ENCODE measurements at places on chromosomes 12 and 14. TPM values are rescaled to one million over a fixed set of nuclear protein-coding genes. Genes with fewer than 3 reads are reported as not detected.

GRCh38 chr12:121465921-121466793, 66.2 kb downstream of the RNF34 start:
- peak overlapping the region; percentile 75 for H3K27ac ChIP-seq
- peaks cover 29% of the 10 kb centered on the region for H3K4me1 ChIP-seq
- no peaks in the 10 kb centered on the region for H3K27me3 ChIP-seq
- peak; percentile 52 for DNase-seq
- peak overlapping the region; percentile 86 for H3K4me3 ChIP-seq

DNA sequence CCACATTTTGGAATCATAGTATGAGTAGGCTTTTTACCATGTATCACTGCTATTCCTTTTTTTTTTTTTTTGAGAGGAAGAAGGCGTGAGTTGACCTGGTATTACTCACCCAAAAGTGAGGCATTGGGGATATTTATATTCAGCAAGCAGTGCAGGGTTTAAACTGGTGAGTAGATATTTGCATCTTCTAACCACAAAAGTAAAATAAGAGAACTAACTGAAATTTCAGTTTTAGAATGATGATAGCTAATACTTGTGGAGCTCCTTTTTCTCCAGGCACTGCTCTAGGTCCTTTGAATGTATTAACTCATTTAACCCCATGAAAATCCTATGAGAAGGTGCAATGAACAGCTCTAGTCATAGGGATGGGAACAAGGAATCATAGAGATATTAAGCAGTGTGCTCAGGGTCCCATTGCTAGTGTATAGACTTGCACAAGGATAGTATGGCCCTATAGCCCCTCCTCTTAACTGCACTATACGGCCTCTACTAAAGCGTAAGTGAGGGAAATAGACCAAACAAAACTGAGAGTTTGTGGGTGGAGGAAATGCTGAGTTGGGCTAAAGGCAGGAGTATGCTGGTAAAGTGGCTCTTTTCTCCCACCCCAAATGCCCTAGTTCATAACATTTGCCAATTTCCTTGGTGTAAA, 104.3 kb upstream of the MAX start:
- H3K36me3 ChIP-seq: peaks cover 4% of the 10 kb centered on the region
- H3K4me3 ChIP-seq: peak overlapping the region; percentile 54
- peak overlapping the region; percentile 82 for H3K27ac ChIP-seq
- H3K27me3 ChIP-seq: peaks cover 2% of the 10 kb centered on the region
- DNase-seq: peak; percentile 35

DNA sequence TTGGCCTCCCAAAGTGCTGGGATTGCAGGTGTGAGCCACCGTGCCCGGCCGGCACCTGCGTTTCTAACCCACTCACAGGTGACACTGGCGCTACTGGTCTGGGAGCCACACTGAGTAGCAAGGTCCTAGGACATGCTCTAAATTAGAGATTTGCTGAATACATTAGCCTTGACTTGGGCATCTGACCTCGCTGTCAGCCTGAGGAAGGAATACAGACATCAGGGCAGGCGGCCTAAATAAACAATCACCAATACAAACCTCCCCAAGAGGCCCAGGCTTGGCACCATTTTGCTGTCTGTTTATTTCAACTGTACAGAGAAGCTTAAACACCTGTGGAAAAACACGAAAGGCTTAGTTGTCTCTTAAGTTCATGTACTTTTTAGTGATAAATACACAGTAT, 27.5 kb downstream of the P2RX4 start:
- DNase-seq: no peak
- H3K36me3 ChIP-seq: peaks cover 34% of the 10 kb centered on the region
- H3K27me3 ChIP-seq: no peaks in the 10 kb centered on the region

The TRMT5 gene
- total RNA-seq: 18.2 TPM

DNA sequence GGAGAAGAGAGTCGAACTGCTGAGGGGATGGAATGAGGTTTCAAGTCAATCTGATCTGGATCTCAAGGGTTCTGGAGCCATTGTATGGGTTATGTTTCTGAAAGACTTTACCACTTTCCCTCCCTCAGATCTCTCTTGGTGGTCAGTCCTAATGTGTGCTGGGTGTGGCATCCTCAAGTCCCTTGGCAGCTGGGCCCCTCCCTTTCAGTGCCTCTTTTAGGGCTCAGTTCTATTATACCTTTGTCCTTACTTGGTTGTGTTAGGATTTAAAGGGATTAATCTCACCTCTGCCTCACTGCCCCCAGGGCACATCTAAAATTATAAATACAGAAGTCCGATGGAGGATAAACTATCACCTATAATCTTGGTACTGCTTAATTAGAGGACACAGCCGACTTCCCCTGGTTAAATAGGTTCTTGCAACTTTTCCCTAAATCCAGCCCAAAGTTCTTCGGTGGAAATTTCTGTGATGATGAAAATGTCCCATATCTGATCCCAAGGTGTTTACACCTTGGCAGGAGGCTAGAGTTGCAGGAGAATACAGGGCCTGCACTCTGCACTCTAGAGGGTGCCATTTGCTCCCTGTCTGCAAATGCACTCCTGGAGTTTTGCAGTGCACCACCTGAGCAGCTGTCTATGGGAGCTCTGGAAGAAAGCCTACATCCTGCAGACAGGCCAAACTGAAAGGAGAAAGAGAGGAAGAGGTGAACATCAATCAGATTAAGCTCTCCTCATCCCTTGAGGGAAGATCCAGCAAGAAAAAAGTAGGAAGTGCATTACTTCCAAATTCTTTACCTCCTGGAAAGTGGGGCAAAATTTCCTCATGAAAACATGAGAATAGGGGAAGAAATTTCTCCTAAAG, 106.8 kb downstream of the NUAK1 start:
- H3K36me3 ChIP-seq: no peaks in the 10 kb centered on the region
- H3K4me1 ChIP-seq: no peaks in the 10 kb centered on the region
- H3K27ac ChIP-seq: no peak overlapping the region
- no peaks in the 10 kb centered on the region for H3K27me3 ChIP-seq
- H3K4me3 ChIP-seq: no peak overlapping the region

The CLEC4A gene
- total RNA-seq: 1.2 TPM

GRCh38 chr14:95536671-95537070, 1.8 kb downstream of the GLRX5 start:
- no peak for DNase-seq
- H3K36me3 ChIP-seq: peaks cover 16% of the 10 kb centered on the region
- peaks cover 35% of the 10 kb centered on the region for H3K4me1 ChIP-seq
- H3K4me3 ChIP-seq: peak overlapping the region; percentile 44
- H3K27me3 ChIP-seq: no peaks in the 10 kb centered on the region
- no peak overlapping the region for H3K27ac ChIP-seq

- no peak for DNase-seq
- no peak overlapping the region for H3K27ac ChIP-seq
- H3K4me1 ChIP-seq: peaks cover 31% of the 10 kb centered on the region
- no peaks in the 10 kb centered on the region for H3K36me3 ChIP-seq
These were observed 15.0 kb downstream of the POMT2 start for GRCh38 chr14:77305696-77306095.

The KRT77 gene
- total RNA-seq: not detected

GRCh38 chr12:115984616-115985015, 292.9 kb downstream of the MED13L start:
- peaks cover 27% of the 10 kb centered on the region for H3K36me3 ChIP-seq
- H3K4me3 ChIP-seq: no peak overlapping the region
- no peaks in the 10 kb centered on the region for H3K27me3 ChIP-seq
- H3K4me1 ChIP-seq: peaks cover 12% of the 10 kb centered on the region
- H3K27ac ChIP-seq: no peak overlapping the region
- DNase-seq: no peak

- H3K27ac ChIP-seq: no peak overlapping the region
- H3K27me3 ChIP-seq: peaks cover 32% of the 10 kb centered on the region
- no peak overlapping the region for H3K4me3 ChIP-seq
- DNase-seq: peak; percentile 63
These were observed 1158.4 kb upstream of the TMEM132C start for GRCh38 chr12:127108360-127109215.

DNA sequence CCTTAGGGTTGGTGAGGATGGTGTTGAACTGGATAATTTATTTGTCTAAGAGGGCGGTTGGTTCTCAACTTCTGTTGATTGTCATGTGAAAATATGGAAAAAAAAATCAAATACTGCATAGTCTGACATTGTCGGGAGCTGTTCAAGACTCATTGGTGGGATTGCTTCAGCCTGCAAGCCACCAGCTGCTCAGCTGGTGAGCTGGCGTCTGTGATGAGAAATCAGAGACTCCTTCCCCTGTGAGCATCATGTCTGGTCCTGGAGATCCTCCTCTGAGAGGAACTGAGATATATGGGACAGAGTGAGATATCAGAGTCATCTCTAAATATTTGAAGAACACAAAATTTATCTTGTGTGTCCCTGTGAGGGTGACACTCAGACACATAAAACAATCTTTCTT, 49.9 kb downstream of the TRIM9 start:
- H3K36me3 ChIP-seq: no peaks in the 10 kb centered on the region
- peaks cover 3% of the 10 kb centered on the region for H3K27me3 ChIP-seq
- no peak overlapping the region for H3K27ac ChIP-seq

DNA sequence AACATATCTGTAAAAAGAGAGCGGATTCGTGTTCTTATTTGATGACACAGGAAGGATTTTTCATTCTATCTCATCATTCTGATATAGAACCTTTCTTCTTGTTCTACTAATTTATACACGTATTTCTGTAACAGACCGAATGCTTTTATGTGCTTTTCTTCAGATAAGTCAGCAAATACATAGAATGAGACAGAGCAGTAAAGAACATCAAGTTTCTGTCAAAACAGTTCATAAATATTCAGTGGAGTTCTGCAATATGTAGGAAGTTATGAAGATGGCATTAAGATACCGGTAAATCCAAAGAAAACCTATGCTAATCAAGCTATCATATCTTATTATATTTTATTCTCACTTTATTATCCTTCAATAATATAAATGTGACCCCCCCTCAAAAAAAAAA, 280.6 kb downstream of the EGLN3 start:
- H3K27ac ChIP-seq: no peak overlapping the region
- no peaks in the 10 kb centered on the region for H3K27me3 ChIP-seq
- DNase-seq: no peak
- H3K36me3 ChIP-seq: no peaks in the 10 kb centered on the region

DNA sequence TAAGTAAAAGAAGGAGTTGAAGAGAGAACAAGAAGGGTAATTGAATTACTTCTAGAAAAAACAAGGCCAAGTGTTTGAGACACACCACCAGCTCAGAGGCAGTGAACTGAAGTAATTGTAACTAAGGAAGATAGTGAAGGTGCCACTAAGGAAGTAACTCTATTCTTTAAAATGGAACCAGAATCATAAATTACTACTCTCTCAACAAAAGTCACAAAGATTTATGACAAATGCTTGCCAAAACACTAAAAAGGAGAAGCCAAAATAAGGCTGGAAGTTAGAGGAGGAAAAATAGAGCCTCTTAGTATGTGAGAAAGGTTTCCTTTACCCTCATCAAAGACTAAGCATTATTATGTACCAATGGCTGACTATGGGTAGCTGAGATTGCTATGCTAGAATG, 208.5 kb downstream of the MDGA2 start:
- no peak for DNase-seq
- H3K36me3 ChIP-seq: no peaks in the 10 kb centered on the region
- no peaks in the 10 kb centered on the region for H3K27me3 ChIP-seq

The NTF3 gene
- total RNA-seq: not detected

The TAC3 gene
- not detected for total RNA-seq

DNA sequence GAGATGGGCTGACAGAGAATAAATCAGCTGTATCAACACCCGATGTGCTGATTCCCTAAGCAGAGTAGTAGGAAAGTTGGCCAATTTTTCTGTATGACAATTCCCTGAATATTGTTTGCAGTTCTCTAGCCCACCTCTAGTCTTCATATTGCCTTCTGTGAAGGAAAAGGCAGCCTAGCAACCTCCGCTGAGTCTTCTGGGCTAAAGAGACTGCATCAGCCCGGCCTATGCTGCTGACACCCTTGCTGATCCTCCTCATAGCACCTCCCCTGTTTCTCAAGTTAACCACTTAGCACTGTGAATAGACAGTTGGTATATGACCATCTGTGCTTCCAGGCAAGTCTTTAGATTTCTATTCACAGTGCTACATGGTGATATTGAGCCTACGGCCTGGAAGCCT, 161.1 kb upstream of the EGLN3 start:
- H3K4me1 ChIP-seq: no peaks in the 10 kb centered on the region
- H3K27me3 ChIP-seq: peaks cover 13% of the 10 kb centered on the region
- no peak for DNase-seq
- peaks cover 4% of the 10 kb centered on the region for H3K36me3 ChIP-seq
- no peak overlapping the region for H3K27ac ChIP-seq

DNA sequence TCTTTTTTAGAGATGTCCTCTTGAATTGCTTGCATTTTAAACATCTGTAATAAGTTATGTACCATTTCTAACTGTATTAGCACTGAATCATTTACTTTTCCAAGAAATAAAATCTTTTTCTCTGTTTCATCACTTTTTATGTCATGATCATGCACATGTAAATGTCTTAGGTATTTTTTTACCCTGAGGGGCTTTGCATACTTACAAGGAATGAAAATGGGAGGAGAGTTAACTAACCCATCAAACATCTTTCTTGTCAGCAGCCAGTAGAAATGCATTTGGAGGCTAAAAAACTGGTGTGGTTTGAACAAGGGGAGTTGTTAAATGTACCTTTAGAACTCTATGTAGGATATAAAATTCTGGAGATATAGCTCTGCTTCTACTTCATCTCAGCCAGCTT, 1080.3 kb downstream of the GALC start:
- no peaks in the 10 kb centered on the region for H3K4me1 ChIP-seq
- DNase-seq: no peak
- no peaks in the 10 kb centered on the region for H3K36me3 ChIP-seq
- H3K27ac ChIP-seq: no peak overlapping the region
- H3K27me3 ChIP-seq: no peaks in the 10 kb centered on the region
- H3K4me3 ChIP-seq: no peak overlapping the region

The SERPINA3 gene
- not detected for total RNA-seq

DNA sequence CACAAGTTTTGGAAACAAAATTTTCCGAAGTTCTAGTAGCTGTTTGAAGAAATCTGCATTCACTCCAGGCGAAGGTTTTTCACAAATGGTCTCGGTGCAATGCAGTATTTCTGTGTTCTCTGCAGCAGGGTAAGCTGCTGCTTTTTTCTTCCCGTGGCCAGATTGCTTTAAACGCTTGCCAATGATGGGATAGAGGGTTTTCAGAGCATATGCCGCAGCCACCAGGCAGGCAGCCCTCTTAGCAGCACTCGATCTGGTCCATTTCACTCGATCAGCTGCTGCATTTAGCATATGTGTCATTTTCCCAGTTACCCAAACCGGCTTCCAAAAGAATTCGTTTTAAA, 315 bp downstream of the ABCD2 start:
- H3K27me3 ChIP-seq: no peaks in the 10 kb centered on the region
- H3K36me3 ChIP-seq: peaks cover 2% of the 10 kb centered on the region
- no peak overlapping the region for H3K4me3 ChIP-seq
- peak; percentile 47 for DNase-seq

The MEG3 gene
- not detected for total RNA-seq

DNA sequence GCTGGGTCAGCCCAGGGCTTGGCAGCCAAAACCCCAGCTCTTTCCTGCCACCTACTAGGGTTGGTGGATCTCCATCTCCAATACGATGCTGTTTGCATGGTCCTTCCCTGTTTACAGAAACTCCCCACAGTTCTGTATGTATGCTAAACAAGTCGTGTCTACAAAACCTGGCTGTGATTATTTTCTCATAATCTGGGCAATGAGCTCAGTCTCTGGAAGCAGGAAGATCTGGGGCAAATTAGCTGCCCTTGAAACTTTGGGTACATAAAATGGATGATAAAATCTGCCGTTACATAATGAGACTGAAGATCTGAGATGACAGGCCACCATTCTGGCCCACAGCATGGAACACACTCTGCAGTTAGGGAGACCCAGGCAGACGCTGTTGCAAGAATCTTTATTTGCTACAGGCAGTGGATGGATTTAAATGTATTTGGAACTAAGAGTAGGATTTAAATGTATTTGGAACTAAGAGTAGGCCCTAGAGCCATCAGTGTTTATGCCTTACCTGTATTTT, 31.7 kb downstream of the ACADS start:
- H3K36me3 ChIP-seq: peaks cover 12% of the 10 kb centered on the region
- H3K27me3 ChIP-seq: no peaks in the 10 kb centered on the region
- no peak overlapping the region for H3K4me3 ChIP-seq
- DNase-seq: no peak
- no peak overlapping the region for H3K27ac ChIP-seq
- peaks cover 11% of the 10 kb centered on the region for H3K4me1 ChIP-seq

The KLRG1 gene
- 4.4 TPM for total RNA-seq

The KCNMB4 gene
- 1.3 TPM for total RNA-seq

Data from activated CD4-positive, alpha-beta memory T cell treated with anti-CD3 and anti-CD28 coated beads for 36 hours (primary cell).